ENCODE measurements at places on chromosomes 4 and X.

GRCh38 chr4:163694385-163694784 is 199.9 kb downstream of the TMA16 start:
- no peak for DNase-seq

- no peak for DNase-seq
Observed at GRCh38 chrX:80879916-80880315, 70.2 kb upstream of the BRWD3 start.

- DNase-seq = no peak
Observed at GRCh38 chrX:8323356-8323755, 141.3 kb upstream of the VCX3B start.

GRCh38 chr4:113831457-113831856 is 69.9 kb upstream of the CAMK2D start:
- DNase-seq = no peak

- DNase-seq = no peak
Observed at GRCh38 chr4:88166608-88167007, 8.2 kb upstream of the ABCG2 start.
